NCI-H2107 (cell line): ENCODE measurements at places on chromosomes 7 and 10.
A peak's percentile ranks its signal among the peaks of the same experiment; 100 is the strongest.

GRCh38 chr10:127290850-127291249, 94.5 kb upstream of the INSYN2A start:
- no peak for DNase-seq

DNA sequence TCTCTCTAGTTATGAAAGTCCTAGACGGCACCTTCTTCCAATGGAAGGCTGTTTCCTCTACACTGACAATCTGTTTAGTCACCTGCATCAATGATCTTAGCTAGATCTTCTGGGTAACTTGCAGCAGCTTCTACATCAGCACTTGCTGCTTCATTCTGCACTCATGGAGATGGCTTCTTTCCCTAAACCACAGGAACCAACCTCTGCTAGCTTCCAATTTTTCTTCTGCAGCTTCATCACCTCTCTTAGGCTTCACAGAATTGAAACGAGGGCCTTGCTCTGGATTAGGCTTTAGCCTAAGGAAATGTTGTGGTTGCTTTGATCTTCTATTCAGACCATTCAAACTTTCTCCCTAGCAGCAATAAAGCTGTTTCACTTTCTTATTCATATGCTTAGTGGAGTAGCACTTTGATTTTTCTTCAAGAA, 24.6 kb downstream of the NAMPT start:
- no peak for DNase-seq

DNA sequence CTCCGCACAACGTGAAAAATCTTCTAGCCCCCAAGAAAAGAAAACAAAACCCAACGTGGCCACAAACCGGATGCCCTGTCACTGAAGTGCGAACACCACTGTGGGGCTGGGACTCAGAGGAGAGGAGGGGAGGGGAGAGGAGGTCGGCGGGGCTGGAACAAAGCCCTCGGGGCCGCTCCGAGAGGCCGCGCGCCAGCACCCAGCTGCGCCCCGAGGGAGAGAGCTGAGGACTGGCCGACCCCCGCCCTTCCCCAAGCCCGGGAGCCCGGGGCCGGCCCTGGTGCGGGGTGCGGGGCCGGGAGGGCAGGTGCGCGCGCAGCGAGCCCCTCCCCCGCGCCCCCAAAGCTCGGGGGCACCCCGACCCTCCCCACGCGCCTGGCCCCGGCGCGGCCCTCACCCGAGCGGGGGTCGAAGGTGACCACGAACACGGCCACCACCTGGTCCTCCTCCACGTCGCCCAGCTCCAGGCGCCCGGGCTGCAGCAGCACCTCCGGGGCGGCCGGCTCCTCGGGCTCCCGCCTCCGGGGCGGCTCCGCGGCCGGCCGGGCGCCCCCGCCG, 398 bp downstream of the DENND11 start:
- DNase-seq: peak; percentile 30

GRCh38 chr10:98366062-98366530, 48.9 kb downstream of the PYROXD2 start:
- no peak for DNase-seq

DNA sequence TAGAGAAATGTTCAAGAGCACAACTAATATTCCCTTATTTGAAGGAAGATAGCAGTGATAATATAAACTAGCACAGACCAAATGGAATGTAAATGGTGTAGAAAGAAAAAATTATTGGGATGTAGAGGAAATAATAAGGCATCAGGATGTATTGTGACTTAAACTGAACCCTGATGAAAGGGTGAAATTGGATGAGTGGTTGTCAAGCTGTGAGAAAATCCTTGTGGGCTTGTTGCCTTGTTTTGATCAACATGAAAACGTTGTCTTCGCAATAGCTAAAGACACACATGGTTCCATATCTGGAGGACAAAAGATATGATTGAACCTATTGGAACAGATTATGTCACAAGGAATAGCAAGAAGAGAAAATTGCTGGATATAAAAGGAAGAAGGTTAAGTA, 40.3 kb upstream of the CNTNAP2 start:
- DNase-seq: no peak

DNA sequence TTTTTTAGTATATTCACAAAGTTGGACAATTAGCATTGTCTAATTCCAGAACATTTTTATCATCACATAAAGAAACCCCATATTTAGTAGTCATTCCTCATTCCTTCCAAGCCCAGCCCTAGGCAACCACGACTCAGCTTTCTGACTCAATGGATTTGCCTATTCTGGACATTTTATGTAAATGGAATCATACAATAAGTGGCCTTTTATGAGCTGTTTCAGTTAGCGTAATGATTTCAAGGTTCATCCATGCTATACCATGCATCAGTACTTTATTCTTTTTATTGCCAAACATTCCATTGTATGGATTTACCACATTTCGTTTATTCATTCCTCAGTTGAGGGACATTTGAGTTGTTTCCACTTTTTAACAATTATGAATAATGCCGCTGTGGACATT, 249.2 kb downstream of the DYNC1I1 start:
- no peak for DNase-seq

DNA sequence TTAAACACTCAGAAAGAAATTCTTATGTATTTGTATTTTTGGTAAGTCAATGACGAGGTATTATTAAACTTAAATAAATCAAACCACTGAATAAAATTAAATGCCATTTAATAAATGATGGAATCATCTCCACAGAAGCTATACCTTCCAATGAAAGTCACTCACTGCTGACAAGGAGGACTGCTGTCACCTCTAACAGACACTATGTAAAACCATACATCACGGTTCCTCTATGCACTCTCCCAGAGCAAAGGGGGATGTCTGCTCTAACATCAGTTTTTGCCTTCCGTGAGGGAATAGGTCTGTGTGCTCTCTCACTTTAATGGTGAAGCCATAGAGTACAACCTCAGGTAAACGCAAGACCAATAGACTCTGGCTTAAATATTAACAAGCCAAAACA, 99.7 kb upstream of the DDC start:
- DNase-seq: no peak

- DNase-seq: no peak
Observed at GRCh38 chr10:127497685-127498084, 51.4 kb upstream of the NPS start.

GRCh38 chr10:6957851-6958250, 377.8 kb upstream of the PRKCQ start:
- DNase-seq: no peak

DNA sequence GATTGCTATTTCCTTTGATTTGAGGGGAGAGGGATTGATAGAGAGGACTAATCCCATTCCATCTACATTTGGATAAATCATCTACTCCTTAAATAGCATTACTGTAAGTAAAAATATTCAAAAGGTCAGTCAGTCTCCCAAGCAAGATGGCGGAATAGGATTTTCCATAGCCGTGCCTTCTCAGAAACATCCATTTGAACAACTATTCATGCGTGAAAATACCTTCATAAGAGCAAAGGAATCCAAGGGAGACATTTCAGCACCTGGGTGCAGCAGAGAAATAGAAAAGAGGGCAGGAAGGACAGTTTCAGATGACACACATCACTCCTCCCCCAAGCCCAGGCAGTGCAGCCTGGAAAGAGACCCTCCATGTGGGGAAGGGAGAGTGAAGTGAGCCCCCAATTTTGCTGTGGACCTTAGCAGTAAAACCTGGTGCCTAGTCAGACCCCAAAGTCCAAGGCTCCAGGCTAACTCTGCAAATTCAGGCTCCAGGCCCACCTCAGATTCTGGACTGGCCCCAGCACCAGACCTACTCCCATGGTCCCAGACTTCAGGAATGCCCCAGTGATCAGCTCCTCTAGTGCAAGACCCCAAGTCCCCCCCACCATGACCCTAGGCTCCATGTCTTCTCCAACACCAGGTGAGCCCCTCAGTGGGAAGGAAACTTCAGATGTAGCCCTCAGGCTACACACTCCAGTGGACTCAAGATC, 104.3 kb upstream of the LANCL2 start:
- no peak for DNase-seq

DNA sequence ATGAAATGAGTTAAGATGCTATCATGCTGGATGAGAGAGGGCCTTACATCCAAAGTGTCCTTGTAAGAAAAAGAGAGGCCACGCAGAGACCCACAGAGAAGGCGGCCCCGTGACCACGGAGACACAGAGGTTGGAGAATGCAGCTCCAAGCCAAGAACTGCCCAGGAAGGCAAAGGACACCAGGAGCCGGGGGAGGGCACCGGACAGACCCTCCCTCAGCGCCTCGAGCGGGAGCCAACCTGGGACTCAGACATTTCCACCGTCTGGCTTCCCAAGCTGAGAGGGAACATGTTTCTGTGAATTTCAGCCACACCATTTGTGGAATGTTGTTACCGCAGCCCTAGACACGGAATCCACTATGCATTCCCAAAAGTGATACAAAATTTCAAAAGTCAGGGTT, 22.9 kb downstream of the TCERG1L start:
- DNase-seq: no peak

DNA sequence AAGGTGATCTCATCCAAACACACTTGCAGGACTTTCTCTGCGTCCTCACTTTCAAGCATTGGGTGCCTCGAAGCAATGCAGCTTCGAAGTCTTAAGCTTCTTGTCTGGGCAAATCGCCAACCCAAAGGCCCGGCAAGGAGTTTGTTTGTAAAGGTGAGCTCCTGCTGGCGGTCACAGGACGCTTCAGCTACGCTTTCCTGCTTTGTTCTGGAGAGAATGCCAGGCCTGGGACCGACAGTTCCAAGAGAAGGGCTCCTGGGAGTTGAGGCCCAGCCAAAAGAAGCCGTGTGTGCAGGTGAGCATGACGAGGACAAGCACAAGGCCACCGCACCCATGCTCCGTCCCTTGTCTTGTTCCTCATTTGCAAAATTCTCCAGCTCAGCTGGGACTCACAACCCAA, 106.6 kb upstream of the DOCK1 start:
- DNase-seq: no peak

DNA sequence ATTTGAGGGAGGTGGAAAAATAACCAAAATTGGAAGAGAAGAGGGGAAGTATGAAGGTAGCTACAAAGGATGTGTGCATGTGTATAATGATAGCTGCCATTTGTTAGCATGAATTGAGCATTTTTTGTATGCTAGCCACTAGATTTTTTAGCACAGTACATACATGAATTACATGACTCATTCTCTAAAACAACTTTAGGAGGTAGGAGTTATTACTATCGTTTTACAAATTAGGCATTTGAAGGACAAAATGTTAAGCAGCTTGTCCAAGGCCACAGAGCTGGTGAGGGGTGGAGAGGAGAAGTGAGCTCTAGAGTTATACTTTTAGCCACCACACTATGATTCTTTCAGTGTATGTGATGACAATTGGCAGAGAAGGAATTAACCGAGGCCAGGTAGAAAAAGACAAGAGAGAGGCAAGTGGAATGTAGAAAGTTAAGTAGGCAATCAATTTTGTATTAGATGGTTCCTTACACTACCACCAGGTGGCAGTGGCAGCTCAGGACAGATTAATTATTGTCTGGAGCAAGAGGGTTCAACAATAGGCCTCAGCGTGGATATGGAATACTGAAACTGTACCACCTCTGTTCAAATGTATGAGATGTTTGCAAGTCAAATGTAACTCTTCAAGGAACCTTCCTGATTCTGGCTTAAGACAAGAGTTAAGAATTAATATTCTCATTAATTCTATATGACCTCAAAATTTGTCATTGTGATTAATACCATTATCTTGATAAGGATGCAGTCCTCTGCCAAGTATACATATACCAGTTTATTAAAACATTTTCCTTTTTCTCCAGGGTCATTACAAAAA, 128.0 kb downstream of the MBL2 start:
- no peak for DNase-seq

GRCh38 chr7:117193564-117193963, 129.3 kb downstream of the WNT2 start:
- DNase-seq: no peak

DNA sequence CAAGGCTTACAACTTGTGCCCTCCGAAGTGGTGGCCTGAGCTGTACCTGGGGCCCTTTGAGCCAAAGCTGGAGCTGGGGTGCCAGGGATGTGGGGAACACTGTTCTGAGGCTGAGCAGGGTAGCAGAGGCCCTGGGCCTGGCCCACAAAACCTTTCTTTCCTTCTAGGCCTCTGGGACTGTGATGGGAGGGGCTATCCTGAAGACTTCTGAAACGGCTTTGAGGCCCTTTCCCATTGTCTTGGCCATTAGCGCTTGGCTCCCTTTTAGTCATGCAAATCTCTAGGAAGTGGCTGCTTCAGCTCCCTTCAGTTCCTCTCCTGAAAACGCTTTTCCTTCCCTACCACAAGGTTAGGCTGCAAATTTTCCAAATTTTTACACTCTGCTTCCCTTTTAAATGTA, 16.8 kb upstream of the CRYGN start:
- DNase-seq: no peak

DNA sequence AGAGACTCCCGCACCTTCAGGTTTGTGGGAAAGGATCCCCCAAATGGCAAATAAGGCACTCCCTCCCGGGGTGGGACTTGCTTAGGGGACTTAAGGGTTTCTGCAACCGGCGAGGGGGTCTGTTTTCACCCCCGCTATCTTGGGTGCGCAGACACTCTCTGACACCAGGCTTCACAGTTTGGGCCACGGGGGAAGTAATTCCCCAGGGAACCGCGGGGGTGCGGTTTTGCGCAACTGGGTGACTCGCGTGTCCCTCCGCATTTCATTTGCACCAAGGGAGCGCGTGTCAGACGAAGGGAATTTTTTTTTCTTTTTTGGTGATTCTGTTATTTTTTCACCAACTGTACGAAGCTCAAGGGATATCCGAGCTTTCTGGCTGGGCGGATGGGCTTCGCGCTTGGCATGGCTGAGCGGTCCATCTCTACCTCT, 1.7 kb downstream of the GRM8 start:
- no peak for DNase-seq

GRCh38 chr7:114354306-114354705, 60.3 kb upstream of the FOXP2 start:
- no peak for DNase-seq

DNA sequence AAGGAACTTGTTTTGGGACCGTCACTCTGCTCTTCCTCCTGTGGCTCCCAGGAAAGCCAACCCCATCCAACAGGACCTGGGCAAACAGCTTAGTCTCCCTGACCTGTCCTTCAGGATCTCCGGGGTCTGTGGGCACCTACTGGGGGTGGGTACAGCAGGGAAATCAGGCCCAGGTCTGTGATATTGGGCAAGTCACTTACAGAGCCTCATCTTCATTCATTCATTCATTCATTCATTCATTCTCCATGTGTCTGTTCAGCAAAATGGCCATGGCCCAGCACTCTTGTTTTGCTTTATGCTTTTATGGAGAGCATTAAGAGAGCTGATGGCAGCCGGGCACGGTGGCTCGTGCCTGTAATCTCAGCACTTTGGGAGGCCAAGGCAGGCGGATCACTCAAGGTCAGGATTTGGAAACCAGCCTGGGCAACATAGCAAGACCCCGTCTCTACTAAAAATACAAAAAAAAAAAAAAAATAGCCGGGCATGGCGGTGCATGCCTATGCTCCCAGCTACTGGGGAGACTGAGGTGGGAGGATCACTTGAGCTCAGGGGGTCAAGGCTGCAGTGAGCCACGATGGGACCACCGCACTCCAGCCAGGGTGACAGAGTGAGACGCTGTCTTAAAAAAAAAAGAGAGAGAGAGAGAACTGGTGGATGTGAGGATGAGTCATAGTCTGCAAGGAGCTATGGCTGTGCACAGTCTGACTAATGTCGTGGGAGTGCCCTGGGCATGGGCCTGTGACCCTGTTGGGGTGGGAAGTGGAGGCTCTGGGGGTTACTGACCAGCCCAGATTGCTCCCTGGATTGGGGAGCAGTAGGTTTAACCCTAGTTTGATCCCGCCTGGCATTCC, 54.3 kb downstream of the CLIP2 start:
- DNase-seq: no peak

GRCh38 chr7:34756025-34756437, 98.0 kb downstream of the NPSR1 start:
- no peak for DNase-seq

GRCh38 chr7:155496267-155497005, 38.5 kb downstream of the EN2 start:
- no peak for DNase-seq
